Activated T-cell treated with anti-CD3 and anti-CD28 coated beads for 1 hour (primary cell): ENCODE measurements at places on chromosomes 11 and 22.

DNA sequence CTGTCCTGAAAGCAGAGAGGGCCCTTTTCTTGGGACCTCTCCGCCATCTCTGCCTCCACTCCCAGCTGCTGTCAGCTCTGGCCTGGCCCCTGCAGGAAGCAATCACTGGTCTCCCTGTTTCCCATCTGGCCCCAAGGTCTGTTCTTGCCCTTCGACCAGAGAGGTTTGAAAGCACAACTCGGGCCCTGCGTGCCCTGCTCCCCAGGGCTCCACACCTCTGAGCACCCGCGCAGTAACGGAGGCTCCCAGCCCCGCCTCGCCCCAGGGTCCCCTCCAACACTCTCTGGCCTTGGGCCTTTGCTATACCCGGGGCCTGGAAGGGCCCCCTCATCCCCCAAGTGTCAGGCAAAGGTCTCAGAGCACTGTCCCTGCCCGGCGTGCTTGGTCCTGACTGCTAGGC lies 7.8 kb upstream of the CD81 start:
- DNase-seq: no peak

DNA sequence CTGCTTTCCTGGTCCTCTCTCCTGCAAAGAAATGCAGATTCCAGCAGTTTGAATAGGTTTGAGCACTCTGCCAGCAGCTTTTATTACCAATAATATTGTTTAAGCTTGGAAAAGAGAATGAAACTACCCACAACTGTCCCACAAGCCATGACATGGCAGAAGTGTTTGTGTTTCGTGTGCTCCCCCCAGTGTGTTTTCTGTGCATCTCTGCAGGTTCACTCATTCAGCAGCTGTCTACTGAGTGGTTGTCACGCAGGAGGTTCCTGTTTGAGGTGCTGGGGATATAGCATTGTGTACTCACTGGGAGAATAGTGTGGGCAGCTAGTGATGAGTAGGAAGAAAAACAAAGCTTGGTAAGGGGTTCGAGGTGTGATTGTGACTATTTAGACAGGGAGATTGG lies 55.3 kb upstream of the SUSD2 start:
- DNase-seq: no peak

DNA sequence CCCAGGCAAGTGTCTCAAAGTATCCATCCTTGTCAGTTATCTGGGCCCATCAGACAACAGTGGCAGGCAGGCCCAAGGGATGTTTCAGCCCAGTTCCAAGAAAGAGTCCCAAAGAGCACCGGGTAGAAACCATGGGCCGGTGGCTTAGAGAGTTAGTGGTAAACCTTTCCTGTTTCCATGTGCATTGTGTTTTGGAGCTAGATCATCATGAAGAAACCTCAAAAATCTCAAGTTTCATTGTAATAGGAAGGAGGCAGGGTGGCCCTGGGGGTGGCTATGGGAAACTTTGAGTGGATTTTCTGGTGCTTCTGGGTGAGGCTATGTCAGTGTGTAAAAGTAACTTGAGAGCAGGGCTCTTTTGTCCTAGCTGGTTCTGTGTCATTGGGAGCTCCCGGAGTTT lies 68.1 kb downstream of the UBASH3B start:
- no peak for DNase-seq

GRCh38 chr22:38120359-38121110 lies 10.1 kb upstream of the BAIAP2L2 start:
- DNase-seq: no peak

DNA sequence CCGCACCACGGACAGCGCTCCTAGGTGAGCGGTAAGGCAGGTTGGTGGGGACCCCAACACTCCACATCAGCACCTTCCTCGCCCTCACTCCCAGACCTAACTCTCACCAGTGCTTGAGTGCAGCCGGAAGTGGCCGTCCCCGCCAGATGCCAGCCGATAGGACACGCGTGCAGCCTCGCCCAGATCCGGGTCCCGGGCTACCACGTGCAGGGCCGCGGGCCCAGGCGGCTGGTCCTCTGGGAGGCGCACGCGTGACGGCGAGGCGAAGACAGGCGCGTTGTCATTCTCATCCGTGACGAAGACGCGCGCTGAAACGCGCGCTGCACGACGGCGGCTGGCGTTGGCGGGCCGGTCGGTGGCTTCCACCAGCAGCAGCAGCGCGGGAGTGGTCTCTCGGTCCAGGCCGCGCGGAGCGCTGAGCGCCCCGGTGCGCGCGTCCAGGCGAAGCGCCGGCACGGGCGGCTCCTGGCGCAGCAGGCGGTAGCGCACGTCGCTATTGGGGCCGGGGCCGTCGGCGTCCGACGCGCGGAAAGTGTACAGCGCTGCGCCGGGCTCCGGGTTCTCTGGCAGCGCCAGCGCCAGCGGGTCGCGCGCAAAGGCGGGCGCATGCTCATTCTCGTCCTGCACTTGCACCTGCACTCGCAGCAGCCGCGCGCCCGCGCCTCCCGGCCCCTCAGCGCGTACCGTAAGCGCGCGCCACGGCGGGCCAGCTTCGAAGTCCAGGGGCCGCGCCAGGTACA lies 10.8 kb upstream of the TPP1 start:
- no peak for DNase-seq

- DNase-seq: no peak
Observed at GRCh38 chr22:36902143-36902926, 11.1 kb upstream of the CSF2RB start.

DNA sequence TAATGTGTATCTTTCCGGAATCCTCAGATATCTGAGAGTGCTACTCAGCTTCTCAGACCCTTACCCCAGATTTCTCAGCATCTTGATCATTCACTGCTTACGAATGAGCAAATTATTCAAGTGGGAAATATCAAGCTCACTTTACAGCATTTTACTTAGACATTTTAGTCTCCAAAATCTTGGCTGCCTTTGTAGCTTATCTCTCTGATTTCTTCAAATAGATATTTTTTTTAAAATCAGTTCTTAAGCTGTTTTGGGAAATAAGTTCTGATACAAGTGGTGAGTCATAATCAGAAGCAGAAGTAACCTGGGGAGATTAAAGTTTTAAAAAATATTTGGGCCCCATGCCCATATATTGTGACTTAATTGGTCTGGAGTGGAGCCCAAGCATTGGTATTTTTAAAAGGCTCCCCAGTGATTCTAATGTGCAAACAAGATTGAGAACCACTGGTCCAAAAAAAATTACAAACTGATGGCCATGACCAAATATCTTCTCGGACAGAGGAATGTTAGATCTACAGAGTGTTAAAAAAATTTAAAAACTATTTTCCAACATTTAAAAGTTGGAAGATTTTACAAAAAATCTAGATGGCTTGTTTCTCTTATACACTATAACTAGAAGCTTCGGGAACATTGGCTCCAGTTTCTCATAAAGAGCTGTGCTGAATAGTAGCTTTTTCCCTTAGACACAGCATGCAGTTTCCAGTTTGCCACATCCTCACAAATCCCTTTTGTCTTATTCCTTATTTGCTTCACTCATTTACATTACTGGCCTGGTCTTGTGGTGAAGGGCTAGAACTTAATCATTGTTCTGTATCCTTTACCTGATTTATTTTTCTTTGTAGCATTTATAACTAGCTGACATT lies 87.8 kb upstream of the BMAL1 start:
- DNase-seq: no peak

DNA sequence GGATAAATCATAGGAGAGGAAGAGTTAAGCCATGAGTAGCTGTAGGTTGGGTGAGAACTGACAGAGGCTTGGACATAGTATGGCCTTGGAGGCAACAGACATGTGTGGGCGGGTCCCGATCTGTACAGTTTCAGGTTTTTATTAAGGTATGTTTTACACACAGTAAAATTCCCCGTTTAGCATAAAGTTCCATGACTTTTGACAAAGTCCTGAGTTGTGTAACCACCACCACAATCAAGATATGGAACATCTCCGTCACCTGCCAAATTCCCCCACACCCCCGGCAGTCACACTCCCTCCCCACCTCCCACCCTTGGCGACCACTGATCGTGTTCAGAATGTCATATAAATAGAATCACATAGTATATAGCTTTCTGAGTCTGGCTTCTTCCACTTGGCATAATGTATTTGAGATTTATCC lies 68.1 kb downstream of the GRIK4 start:
- DNase-seq: no peak

GRCh38 chr22:24482575-24482974 lies 12.6 kb upstream of the UPB1 start:
- DNase-seq: no peak

GRCh38 chr11:118924591-118925585 lies 838 bp downstream of the BCL9L start:
- no peak for DNase-seq

GRCh38 chr22:49573109-49573765 lies 254.4 kb downstream of the BRD1 start:
- DNase-seq: no peak
